OCI-LY7 (cell line): ENCODE measurements at places on chromosomes 5 and 9. TPM values are rescaled to one million over a fixed set of nuclear protein-coding genes. Genes with fewer than 3 reads are reported as not detected.

The TMEM232 gene
- 1.7 and 2.9 TPM in 2 replicates for total RNA-seq

- DNase-seq = no peak
Measured at GRCh38 chr9:21680590-21680989, 121.8 kb upstream of the MTAP start.

The FGD3 gene
- total RNA-seq = 22.9 and 28.1 TPM in 2 replicates

DNA sequence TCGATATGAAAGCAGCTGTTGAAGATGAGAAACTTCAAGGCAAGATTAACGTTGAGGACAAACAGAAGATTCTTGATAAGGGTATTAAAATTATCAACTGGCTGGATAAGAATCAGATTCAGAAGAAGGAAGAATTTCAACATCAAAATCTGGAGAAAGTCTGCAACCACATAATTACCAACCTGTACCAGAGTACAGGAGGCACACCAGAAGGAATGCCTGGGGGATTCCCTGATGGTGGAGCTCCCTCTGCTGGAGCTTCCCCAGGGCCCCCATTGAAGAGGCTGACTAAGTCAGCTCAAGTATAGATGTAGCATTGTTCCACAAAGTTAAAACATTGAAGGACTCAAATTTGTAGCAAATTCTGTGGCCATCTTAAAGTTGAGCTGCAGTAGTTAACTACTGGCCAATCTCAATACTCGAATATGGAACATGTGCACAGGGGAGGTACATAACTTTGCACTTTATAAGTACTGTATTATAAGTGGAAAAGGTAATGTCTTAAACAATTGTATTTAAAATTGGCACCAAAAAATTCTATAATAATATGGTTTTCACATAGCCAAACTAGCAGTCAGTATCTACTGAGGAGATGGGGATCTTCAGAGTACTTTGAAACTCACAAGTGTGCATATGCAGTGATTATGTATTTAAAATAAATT lies 237.5 kb downstream of the CHSY3 start:
- DNase-seq = no peak
